ENCODE measurements at places on chromosomes 2 and 18.

DNA sequence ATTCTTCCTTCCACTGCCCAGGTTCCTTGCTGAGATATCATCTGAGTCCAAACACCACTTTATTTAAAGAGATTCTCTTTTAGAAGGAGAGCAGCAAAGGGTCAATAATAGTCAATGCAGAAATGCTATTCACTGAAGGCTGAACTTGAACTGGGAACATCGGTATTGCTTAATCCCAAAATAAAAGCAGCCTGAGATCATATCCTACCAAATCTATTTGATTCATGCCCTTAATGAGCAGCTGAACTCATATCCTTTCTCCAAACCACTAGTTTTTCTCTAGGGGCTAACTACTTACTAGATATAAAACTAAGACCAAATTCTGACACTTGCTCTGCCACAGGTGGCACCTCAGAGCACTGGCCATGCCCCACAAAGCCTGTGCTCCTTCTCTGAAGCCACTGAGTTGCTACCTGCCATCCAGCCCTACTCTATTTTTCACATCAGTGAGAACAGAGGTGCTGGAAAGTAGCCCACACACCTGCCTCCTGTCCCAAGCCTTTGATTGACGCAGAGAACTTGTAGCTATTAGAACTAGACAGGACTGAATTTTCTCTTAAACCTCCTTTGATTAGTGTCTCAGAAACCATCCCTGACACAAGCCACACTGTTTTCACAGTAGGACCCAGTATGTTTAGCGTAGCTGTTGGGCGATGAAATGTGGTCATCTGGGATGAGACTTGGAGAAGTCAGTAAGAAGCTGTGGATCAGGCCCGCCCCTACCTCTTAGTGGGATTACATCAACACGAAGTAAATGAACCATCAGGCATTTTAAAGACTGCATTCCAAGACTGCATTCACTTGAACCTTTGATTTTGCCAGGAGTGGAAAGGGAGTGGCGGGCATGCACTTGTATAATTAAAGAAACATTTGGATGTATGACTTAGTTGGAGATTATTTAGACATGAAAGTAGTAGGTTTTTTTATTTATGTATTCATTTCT, 124.3 kb downstream of the RBMS1 start:
- DNase-seq = no peak

DNA sequence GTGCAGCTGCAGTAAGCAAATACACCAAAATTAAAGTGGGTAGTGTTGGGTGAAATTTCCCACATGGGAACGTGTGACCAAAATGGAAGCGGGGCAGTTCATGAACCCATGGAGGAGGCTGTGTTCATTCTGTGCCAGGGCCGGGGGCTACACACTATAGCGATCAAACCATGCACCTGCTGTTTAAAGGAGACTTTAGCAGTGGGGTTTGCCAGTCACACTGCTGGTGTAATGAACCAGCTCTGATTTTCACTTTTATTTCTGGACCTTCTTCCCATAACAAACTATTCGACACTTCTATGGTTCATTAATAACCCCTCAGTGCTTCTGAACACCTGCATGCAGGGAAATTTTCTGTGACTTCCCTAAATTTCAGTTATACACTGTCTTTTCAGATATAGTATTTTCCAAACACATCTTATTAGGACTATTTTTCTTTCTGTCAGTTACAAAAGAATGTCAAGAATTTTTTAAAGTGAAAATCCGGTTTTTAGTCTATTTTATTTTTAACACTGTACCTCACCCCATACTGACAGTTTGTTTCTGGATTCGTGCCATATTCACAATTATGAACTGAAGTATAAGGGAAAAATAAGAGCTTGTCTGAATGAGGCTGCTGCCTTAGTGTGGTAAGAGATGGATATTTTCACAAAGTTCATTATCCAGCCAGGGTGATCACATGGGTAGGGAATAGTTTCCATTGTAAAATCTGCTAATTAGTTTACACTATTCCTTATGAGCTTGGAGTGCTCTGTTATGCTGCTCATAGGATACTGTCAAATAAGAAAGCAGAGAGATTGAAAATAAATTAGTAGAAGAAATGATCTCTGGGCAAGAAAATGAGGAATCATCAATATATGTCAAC, 111.3 kb upstream of the CAVIN2 start:
- DNase-seq = no peak

GRCh38 chr18:78073275-78073674, 823.6 kb downstream of the GALR1 start:
- no peak for DNase-seq

DNA sequence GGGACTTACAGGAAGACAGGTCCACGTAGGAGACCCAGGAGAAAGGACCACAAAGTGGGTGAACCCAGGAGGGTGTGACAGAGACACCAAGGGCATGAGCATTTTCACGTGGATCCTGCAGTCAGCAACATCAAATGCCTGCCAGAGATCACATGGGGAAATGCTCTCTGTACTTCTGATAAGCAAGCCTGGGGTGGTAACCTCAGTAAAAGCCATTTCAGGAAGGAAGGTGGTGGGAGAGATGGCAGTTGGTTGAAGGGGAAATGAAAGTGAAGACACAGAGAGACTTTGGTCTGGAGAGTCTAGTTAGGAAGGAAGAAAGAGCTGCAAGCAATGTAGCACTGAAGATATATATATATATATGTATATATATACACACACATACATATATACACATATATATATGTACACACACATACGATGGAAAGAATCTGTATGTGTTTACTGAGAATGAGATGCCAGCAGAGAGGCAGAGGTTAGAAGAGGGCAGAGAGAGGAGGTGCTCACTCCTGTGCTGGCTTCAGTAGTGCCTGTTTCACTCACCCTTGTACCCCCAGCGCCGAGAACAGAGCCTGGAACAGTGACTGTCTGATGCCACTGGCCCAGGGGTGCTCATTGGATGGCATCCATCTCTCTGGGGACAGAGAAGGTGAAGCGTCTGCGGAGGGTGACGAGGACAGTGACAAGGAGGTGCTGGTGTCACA, 314.9 kb downstream of the AFF3 start:
- no peak for DNase-seq

GRCh38 chr2:172460780-172461201, 33.4 kb downstream of the ITGA6 start:
- no peak for DNase-seq

- no peak for DNase-seq
These were observed 19.1 kb downstream of the MSTN start for GRCh38 chr2:190043441-190043840.

GRCh38 chr2:118970396-118971135, 28.6 kb downstream of the MARCO start:
- no peak for DNase-seq

DNA sequence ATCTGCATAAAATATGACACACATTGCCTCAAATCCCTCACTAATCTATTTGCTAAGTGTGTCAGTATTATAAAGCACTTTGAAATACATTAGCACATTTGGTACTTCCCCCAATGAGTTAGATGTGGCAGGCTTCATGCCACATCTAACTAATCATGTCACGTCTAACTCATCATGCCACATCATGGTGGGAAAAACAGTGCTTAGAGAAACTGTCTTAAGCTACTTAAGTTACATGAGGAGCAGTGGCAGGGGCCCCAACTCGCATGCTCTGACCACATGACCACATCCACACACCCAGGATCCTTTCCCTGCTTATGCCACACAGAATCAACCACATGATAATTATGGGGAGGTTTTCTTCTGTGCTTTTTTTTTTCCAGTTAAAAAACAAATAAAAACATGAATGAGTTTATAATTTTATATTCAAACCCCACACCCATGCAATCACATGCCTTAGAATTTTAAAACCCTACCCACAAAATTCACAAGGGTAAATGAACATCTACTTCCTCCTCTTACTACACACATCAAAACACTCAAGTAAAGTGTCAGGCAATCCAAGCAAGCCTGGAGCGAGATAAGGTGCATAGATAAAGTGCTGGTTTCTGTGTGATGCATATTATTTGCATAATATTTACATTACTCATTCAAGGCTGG, 1.6 kb downstream of the ABCA12 start:
- DNase-seq = no peak

- DNase-seq = no peak
These were observed 115.2 kb downstream of the SLC5A7 start for GRCh38 chr2:108101481-108101880.

DNA sequence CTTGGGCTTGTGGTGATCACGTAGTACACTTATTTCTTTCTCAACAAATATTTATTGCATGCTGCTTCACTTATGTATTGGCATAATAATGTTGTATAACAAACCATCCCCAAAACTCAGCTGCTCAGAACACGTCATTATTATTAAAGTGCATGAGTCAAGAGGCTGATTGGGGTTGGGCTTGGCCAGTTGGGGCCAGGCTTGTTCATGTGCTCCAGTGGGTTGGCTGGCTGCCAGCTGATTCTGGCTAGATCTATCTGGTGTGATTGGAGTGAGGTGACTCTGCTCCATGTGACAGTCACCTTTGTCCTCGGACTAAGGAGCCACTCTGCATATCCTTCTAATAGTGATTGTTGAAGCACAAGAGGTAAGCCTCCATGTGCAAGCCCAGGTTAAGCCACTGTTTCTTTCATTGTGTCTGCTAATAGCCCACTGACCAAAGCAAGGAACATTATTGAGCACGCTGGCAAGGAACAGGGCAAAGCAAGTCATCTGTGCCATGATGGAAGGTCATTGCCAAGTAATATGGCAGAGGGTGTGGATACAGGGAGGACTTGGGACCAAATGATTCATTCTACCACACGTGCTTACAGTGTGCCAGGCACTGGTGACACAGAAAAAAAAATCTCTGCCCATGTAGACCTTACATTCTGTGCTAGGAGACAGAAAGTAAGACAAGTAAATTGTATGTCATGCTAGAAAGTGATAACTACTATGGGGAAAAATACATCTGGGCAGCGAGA, 63.3 kb upstream of the TMEM182 start:
- peak; percentile 33 for DNase-seq

DNA sequence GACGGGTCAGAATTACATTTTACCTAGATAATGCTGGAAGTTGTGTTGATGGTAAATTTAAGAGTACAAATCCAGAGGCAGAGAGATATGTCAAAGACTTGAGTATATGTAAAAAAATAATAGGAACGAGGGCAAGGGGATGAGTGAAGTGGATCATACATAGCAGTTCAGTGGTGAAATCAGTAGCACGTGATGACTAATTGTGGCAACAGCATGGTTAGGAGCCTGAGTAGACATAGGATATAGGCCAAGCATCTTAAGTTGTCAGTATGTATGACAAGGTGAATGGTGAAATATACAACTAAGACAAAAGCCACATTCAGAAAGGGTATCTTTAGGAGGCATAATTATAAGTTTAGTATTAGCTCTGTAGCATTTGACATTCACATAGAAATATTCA, 826.5 kb upstream of the PIK3C3 start:
- no peak for DNase-seq

DNA sequence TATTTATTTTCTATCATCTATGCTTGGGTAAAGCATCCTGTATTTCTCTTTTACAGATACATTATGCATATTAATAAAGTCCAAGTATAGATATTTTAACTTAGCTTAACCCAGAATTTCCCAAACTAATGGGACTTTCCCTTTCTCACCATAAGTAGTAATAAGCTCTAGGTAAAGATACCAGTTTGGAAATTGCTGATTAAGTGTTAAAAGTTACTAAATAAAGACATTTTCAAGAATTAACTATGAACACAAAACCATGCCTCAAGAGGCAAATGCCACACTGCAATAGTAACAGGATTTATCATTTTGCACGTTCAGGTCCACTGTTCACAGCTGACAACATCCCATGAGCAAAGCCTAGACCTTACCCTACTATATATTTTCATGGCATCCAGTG, 934.7 kb upstream of the FSHR start:
- no peak for DNase-seq

- DNase-seq = no peak
These were observed 558.0 kb downstream of the STK39 start for GRCh38 chr2:167689444-167689843.

- DNase-seq = no peak
These were observed 3.0 kb downstream of the PLEK start for GRCh38 chr2:68367953-68368653.

GRCh38 chr18:5197032-5197434, at the start of gene AKAIN1:
Gene AKAIN1 (minus strand): TSS chr18:5197257. CDS start chr18:5197053, 204 bp downstream.
- DNase-seq = peak; percentile 50

- no peak for DNase-seq
These were observed 113.7 kb upstream of the MAP4K3 start for GRCh38 chr2:39550701-39551285.

DNA sequence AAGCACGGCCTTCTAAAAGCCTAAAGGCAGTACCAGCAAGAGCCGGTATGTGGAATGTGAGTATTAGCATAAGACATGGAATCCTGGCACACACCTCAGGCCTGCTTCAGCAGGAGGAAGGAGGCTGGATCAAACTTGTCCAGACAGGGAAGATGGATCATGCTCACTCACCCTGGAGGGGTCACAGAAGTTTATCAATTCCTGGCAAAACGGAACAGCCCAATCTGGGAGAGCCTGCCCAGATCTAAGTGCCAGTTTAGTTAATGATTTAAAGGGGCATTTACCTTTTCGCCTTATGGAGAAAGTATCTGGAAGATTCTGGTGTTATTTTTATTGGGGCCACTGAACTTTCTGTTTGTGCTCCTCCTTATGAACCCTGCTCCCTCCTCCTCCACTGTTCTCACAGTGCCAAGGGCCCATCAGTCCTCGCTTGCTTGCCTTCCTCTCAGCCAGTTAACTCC, 58.3 kb upstream of the NFE2L2 start:
- no peak for DNase-seq

GRCh38 chr18:6755107-6755506, 25.6 kb downstream of the ARHGAP28 start:
- no peak for DNase-seq

DNA sequence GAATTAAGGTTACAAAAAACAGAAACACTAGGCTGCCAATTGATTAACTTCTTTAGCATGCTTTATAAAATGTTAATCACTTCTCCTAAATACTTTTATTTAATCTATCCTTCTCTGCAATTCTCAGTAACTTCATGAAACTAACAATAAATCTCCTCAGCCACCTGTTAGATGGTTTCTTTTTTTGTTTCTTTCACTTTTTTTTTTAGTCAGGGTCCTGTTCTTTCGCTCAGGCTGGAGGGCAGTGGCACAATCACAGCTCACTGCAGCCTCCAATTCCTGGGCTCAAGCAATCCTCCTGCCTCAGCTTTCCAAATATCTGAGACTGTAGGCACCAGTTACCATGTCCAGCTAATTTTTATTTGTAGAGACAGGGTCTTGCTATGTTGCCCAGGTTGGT, 213.4 kb upstream of the STK17B start:
- no peak for DNase-seq

DNA sequence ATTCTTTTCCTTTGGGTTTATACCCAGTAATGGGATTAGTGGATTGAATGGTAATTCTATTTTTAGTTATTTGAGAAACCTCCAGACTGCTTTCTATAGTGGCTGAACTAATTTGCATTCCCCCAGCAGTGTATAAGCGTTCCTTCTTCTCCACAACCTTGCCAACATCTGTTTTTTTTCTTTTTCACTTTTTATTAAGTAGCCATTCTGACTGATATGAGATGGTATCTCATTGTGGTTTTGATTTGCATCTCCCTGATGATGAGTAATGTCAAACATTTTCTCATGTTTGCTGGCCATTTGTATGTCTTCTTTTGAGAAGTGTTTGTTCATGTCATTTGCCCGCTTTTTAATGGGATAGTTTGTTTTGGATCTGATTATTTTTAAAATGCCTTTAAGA, 64.1 kb upstream of the MEIS1 start:
- no peak for DNase-seq

GRCh38 chr2:204551512-204551863, 6.2 kb downstream of the PARD3B start:
- no peak for DNase-seq

Data from K562 (cell line).